Pons (tissue), 1 donor: ENCODE measurements at places on chromosomes 1 and 21.

DNA sequence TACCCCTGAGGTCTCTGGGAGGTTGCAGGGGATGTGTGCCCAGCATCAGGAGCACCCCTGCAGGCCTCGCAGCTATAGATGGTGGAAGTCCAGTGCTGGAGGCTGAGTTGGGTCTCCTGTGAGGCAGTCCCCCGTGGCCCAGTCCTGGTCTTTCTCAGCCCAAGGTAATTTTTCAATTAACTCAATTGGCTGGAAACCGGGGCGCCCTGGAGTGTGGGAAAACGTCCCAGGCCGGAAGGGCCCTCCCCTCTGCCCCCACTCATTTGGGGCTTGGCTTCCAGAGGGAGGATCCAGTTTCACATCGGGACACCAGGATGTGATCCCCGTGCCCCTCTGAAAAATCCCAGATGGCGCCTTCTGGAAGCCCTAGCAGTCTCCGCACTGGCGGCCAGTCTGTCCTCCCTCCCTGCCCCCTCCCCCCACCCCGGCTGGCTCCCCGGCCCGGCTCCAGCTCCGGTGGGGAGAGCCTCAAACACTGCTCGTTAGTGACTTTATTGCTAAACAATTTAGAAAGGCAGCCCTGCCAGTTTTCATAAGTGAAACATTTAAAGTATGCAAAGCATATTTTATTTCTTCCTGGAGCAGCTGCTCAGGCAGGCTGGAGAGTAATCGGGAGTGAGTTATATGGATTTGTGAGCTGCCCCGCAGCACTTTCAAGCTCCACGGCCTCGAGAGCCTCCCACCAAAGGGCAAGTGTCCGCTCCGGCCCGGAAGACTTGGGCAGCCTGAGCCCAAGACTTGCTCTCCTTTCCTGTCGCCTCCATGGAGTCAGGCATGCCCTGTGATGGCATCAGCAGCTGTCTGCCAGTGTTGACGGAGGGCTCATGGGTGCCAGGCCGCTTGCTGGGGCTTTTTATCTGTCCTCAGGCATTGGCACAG is 208.2 kb upstream of the TMEM51 start:
- DNase-seq: peak; percentile 67

DNA sequence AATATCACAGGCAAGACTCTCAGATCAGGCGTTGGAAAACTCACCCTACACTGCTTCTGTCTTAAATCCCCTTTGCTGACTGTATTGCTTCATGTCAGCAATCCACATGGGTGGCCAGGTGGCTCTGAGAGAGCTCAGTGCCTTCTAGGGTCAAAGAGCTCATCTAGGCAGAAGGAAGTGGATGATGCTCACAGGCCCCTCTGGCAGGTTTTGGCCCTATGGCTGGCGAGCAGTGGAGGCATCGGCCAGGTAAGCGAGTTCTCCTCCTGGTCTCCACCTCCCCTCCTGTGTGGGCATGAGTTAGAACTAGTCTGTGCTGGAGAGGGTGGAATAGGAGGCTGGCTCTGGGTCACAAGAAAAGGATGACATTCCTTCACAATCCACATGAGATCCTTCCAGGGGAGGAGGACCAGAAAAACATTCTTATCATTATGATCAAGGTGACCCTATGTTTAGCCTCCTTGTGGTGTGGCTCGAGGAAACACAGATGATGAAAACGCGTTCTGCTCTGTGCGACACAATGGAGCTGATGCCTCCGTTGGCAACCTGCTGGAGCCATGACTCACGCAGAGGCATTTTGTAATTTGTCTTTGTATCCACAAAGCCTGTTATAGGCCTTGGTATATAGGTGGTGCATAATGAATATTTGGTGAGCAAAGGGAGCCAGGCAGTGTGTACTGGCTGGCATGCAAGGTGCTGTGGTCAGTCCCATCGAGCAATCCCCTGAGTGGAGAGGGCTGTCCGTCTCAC is 264.6 kb upstream of the RAB4A start:
- no peak for DNase-seq

- DNase-seq: no peak
Observed at GRCh38 chr1:100706856-100707255, 12.7 kb upstream of the VCAM1 start.

DNA sequence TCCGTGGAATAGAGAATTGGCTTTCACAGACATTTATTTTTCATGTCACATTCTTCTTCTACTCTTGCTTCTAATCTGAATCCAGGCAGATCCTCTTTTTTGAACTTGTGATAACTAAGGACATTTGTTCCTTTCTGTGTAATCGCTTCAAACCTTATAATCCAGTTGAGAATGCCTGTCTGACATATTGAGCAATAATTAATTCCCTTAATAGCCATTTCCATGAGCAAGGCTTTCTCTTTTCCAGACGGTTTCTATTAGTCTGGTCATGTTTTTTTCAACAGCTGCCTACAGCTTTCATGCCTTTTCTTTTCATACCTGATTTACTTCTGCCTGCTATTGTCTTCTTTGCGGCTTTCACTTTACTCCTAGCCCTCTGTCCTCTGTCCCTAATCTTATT is 163.4 kb downstream of the CYYR1 start:
- DNase-seq: no peak

- no peak for DNase-seq
Observed at GRCh38 chr21:31042080-31042464, 3.8 kb upstream of the KRTAP19-8 start.
